OCI-M1 (cell line): ENCODE measurements at places on chromosomes 16 and 17.

DNA sequence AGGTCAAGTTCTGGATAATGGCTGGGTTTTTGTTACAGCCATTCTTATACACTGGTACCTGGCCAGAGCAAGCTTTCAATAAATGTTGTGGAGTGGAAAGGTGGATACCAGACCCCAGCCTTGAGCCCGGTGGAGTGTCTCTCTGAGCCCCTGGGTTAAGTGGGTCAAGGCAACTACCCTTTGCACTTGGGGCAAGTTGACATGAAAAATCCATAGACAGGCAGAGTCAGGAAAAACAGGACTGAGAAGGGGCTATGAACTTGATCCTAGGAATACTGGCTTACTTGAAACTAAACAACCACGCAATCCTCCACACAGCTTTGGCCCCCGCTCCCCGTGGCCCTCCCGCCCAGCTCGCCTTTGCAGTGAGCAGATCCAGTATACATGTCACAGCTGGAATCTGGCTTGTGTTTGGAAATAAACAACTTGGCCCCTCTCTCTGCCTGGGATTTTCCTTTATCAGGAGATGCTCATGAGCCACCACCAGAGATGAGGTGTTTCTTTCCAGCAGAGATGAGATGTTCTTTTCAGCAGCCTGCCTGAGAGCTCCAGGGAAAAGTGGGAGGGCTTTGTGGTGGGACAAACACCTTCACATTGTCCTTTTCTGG, 65.9 kb downstream of the KSR1 start:
- DNase-seq: no peak

- DNase-seq: no peak
Observed at GRCh38 chr16:27500801-27501200, 48.9 kb downstream of the GTF3C1 start.

DNA sequence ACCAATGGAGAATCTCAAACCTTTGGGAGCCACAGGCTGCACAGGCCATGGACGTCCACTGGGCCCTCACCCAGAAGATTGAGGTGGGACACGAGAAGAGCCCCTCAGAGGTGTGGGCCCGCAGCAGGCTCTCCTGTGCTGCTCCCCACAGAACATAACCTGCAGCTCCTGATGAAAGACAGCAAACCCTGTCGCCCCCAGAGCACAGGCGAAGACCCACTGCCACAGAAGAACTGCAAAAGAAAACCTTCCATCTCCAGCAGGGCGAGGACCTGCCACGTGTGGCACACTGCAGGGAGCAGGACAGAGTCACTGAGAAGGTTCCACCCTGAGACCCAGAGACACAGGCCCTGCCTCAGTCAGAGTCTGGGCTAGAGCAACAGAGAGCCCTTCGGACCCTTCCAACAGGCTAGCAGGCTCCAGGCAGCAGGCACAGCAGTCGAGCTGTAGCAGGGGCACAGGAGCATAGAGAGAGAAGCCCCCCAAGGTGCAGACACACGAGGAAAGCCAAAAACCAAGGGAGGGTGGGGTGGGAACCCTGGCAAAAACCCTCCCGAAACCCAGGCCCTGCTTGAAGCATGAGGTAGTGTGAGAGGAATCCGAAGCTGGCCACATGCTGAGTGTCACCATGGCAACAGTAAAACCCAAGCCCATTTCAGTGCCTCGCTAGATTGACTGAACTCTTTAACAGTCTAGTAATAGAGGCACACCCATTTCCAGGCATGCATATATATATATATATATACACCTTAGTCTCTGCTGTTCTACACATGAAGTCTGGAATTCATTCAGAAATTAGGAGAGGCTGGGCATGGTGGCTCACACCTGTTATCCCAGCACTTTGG, 60.0 kb upstream of the CHMP6 start:
- DNase-seq: no peak

- peak; percentile 89 for DNase-seq
Observed at GRCh38 chr16:1351582-1352362, at the start of the genes GNPTG and TSR3. TSS of gene GNPTG (plus strand) at chr16:1351931. CDS start at chr16:1351966, 35 bp downstream. TSS of gene TSR3 (minus strand) at chr16:1351878. CDS start at chr16:1351804, 74 bp downstream.

DNA sequence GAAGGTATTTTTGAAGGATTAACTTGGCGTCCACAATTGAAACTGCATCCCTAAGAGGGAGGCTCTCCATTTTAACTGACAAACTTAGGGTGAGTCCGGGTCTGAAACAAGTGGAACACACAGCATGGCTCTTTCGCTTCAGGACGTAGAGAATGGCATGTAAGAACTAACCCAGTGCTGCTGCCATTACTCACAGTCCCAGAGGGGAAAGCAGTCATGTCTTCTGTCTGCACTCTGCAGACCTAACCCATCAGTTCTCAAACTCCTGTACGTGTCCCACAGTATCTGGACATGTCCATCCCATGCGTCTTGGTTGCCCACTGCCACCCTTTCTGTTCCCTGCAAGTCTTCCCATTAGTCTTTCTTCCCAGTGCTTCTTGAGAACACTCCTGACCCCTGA, 563 bp downstream of the ST6GALNAC1 start:
- DNase-seq: peak; percentile 72

DNA sequence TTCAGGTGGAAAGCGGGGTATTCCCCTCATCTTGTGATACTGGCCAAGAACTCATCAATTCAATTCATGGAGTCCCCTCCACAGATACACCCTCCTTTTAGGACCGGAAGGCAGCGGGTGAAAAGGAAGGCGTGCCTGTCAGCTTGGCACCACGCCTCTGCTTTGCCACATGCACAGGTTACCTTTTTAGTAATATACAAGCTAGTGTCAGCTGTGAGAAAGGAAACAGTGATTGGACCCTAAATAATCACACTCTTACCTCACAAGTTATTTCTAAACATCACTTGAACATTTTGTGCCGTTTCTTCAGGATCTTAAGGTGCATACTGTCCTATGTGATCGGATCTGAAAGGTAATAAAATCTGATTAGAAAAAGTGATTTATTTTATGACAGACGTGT, 15.7 kb downstream of the ZDHHC7 start:
- DNase-seq: no peak

DNA sequence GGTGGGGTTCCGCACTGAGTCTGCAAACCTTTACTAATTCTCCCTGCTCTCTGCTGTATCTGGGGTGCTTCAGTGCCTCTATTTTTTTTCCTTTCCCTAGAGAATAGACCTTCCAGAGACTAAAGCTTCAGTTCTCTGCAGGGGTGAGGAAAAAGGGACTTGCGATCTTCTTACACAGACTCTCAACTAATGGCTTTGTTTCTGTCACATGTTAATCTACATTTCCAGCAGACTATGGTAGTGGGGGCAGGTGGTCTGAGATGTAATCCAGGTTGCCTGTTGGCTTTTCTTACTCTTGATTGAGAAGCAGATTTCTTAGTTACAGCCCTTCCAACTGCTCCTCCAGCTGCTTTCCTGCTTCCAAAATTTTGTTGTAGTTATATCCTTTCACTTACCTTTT, 229.0 kb upstream of the NLRP1 start:
- no peak for DNase-seq

- DNase-seq: no peak
Observed at GRCh38 chr16:73214825-73215677, 167.1 kb upstream of the ZFHX3 start.

GRCh38 chr16:27378871-27379481, 23.0 kb upstream of the IL21R start:
- DNase-seq: no peak

DNA sequence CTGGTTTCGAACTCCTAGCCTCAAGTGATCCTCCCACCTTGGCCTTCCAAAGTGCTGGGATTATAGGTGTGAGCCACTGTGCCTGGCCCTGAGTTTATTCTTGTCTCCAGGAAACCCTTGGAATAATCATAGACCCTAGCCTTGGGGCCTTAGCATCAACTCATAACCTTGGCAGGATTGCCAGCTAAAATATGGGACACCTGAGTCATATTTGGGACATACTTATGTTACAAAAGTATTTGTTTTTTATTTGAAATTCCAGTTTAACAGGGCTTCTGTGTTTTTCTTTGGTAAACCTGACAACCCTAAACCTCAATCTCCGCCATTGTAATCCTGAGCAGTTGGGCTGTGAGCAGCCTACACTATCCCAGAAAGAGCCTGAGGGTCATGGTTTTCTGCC, 28.6 kb upstream of the TNS4 start:
- DNase-seq: no peak

DNA sequence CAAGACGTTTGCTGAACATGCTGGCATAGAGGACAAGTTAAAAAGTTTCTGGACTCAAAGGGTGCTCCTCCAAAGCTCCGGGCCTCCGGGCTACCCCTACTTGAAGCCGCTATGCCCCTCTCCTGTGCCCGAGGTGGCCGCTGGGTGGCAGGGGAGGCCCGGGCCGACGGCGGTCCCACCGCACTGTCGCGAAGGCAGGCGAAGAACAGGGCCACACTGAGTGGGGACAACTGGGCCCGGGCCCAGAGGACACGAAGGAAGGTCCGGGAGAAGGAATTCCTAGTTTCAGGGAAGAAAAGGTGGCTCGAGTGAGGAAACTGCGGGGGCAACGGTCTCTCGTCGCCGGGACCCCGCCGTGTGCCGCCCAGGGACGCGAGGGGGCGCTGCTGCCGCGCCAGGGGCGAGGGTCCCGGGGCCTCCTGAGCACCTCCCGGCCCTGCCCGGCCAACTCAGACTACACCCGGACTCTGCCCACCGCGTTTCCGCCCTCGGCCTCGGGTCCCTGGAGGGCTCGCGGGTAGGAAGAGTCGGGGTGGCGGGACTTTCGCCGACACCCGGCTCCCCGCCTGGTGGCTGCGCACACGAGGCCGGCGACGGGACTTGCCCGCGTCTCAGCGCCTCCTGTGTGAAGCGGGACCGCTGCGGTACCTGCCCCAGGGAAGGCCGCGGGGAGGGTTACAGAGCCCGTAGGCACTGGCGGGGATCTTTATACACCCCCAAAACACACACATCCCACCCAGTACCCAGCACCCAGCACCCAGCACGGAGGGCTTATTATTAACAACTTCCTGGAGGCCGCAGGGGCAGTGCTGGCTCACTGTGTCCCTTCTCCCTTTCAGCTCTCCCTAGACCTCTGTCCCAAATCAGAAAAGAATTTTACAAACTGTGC, 772 bp upstream of the CHCT1 start:
- peak; percentile 51 for DNase-seq

DNA sequence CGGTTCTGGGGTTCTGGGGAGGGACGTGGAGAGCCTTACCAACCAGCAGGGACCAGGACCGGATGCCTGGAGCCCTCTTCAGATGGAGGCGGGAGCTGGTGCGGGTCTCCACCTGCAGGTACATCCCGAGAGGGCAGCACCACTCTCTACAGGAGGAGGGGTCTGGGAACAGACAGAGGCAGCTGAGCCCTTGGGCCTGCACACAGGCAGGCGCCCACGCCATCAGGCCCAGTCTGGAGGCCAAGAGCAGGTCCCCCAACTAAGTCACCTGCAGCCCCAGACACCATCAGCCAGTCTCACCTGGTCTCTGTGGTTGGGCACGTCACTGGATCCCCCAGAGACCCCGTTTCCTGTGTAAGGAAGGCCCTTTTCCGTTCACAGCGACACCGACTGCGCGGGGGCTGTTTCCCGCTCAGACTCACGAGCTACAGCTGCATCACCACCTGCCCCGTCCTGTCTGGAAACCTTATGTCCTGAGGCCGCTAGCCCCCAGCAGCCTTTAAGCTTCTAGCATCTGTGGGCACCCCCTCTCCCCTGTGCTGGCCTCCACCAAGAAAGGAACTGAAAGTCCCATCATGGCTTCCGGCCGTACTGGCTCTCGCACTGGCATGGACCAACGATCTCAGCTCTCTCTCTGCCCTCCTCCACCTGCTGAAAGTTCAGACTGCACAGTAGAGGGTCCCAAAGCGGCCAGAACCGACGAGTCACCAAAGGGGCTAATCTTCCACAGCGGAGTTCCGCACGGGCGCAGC, 1.2 kb downstream of the CYBC1 start:
- DNase-seq: peak; percentile 27

- no peak for DNase-seq
Observed at GRCh38 chr16:3215601-3216262, 19.2 kb downstream of the ZNF200 start.

- DNase-seq: no peak
Observed at GRCh38 chr17:27552276-27552732, 78.7 kb upstream of the LGALS9 start.

GRCh38 chr17:22090263-22090935, 398.1 kb downstream of the KCNJ18 start:
- no peak for DNase-seq

GRCh38 chr17:9322326-9322725, 253.3 kb downstream of the STX8 start:
- no peak for DNase-seq

- no peak for DNase-seq
Observed at GRCh38 chr16:57619133-57619605, 9.3 kb upstream of the ADGRG1 start.

DNA sequence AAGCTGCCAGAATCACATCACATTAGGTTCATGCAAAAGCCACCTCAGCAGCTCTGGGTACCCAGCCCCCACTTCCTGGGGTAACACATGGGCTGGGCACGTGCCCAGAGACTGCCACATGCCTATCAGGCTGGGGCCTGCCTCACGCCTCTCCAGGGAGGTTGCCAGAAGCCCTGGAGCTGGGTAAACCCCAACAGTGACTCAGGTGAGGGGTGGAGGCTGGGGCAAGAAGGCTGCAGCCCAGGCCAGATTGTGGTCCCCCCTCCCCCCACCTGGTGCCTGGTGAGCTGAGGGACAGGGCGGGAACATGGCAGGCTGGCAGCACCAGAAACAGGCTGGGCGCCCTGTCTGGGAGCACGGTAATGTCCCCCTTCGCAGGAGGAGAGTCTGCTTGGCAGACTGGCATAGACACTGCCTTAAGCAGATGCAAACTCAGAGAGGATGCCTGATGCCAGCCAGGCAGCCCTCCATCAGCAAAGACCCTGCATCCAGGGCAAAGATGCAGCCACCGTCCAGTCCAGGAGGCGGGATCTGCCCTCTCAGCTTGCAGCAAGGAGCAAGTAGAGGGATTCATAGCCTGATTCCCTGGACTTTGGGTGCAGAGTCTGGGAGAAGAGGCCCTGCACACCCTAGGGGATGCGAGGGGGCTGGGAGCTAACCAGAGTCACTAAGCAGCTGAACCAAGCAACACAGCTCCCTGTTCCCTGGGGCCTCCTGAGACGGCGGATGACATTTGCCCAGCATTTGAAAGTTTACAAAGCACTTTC, 28.8 kb downstream of the NGFR start:
- no peak for DNase-seq

DNA sequence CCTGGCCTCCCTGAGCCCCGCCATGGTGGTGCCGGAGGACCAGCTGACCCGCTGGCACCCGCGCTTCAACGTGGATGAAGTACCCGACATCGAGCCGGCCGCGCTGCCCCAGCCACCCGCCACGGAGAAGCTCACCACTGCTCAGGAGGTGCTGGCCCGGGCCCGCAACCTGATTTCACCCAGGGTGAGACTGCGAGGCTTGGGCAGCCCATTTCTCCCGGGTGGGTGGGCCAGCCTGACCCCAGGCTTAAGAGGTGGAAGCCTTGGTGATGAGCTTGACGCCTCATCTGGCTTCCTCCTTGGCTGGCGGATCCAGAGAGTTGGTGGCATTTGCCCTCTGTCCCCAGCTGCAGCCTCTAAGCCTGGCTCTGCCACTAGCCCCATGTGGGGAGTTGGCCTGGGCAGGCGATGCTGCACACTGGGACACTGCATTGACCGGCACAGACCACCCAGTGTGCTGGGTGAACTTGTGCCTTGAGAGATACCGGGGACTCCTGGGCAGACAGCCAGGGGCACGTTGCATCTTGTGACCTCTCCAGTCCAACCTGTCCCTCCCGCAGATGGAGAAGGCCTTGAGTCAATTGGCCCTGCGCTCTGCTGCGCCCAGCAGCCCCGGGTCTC, 3.0 kb downstream of the CDT1 start:
- no peak for DNase-seq

GRCh38 chr17:42843358-42843934, 934 bp upstream of the AOC2 start:
- peak; percentile 70 for DNase-seq

- DNase-seq: peak; percentile 70
Observed at GRCh38 chr17:29650396-29650795, 27.7 kb upstream of the CORO6 start.
